LoVo (cell line): ENCODE measurements at places on chromosomes 6 and 20.

DNA sequence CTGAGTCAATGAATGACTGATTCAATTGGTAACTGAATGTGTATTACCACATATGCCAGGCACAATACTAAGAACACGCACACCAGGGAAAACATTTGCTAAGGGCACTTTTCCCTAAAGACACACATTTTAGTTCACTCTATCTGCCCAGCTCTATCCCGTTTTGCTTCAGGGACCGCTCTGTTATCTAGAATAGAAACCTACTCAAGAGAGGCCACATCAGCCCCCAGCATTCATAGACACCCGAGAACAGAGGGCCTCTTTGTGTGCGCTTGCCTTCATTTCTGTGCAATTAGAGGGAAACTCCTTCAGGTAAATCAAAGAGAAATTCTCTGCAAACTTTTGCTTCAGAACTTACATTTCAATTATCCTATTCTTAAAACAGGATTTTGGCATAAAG is 50.3 kb downstream of the DZANK1 start:
- DNase-seq: no peak

- DNase-seq: no peak
Observed at GRCh38 chr20:34185766-34186620, 55.2 kb upstream of the ASIP start.

DNA sequence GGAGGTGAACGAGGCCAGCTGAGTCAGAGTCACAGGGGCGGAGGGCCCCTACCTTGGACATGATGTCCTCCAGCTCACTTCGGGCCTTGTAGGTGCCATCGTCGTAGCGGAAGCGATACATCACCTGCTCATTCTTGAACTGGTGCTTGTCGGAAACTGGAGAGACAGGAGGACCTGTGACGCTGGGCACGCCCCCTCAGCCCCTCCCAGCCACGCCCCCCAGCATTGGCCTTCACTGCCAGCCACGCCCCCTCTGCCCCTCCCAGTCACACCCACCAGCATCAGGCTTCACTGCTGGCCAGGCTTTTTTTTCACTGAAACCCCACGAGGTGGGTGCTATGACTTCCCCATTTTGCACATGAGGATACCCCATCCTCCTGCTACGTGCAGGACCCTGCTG is 148.2 kb downstream of the PREX1 start:
- peak; percentile 35 for DNase-seq

DNA sequence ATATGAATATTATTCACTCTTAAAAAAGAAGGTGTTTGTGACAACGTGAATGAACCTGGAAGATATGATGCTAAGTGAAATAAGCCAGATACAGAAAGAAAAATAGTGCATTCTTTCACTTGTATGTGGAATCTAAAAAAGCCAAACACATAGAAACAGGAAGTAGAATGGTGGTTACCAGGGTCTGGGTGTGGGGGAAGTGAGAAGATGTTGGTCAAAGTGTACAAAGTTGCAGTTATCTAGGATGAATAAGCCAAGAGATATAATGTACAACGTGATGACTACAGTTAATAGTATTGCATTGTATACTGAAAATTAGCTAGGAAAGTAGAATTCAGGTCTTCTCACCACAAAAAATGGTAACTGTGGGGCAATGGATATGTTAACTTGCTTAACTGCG is 151.1 kb upstream of the HCRTR2 start:
- no peak for DNase-seq

DNA sequence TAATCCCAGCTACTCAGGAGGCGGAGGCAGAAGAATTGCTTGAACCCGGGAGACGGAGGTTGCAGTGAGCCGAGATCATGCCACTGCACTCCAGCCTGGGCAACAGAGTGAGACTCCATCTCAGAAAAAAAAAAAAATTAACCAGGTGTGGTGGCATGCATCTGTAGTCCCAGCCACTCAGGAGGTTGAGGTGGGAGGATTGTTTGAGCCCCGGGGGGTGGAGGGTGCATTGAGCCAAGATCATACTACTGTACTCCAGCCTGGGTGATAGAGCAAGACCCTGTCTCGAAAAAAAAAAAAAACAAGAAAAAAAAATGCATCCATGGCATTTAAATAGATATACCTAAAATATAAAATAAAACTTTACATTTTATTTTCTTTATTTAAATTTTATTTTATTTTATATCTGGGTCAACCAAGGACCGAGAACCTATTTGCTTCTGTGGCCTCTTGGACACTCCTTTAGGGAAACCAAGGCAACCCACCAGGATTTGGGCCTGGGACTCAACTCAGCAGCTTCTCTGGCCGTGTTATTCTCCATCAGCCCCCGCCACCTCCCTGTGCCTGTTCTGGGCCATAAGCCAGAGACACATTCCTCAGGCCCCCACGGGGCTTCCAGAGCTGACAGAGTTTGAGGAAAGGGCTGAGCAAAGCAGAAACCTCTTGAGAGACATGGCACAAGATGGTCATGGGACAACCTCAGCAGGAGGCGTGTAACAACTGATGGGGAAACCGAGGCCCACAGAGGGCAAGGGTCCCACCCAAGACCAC is 6.2 kb downstream of the SNTA1 start:
- no peak for DNase-seq

- DNase-seq: no peak
Observed at GRCh38 chr6:63705707-63706106, 70.1 kb downstream of the PHF3 start.

DNA sequence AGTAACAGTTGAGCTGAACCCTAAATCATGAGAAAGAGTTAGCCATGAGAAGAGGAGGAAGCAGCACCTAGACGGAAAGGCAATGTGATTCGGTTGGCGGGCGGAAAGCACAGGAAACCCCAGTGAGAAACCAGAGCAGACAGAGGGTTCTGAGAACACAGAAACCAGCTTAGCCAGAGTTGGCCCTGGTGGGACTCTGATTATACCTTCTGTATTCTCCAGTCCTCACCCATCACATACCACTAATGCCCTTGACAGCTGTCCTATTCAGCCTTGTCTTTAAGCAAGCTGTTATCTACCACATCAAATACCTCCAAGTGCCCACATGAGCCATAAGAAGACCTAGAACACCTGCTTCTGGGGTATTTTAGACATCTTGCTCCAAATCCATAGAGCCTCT is 58.9 kb upstream of the LRRC1 start:
- no peak for DNase-seq

DNA sequence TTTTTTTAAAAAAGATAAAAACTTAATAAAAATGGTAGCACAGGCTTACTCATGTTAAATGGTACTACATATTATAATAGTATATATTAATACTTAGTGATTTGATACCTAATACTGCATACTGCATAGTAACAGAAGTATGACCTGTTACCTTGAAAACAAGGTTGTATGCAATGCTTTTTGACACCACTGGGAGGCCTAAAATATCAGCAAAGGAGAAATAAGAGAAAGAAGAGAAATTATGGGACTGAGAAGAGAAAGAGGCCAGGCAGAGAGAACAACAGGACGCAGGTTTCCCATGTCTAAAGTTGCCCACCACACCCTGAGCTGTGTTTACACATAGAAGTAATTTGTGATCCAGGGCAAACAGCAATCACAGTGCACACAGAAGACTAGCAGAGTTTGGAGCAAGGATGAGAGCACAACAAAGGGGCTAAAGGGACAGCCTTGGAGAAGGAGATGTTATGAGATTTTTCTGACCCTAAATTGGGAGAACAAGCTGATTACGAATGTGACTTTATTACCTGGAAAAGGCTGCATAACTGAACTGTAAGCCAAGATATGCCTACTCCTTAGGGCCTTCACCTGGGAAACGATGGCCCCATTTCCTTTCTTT is 73.2 kb downstream of the ROS1 start:
- DNase-seq: peak; percentile 12

DNA sequence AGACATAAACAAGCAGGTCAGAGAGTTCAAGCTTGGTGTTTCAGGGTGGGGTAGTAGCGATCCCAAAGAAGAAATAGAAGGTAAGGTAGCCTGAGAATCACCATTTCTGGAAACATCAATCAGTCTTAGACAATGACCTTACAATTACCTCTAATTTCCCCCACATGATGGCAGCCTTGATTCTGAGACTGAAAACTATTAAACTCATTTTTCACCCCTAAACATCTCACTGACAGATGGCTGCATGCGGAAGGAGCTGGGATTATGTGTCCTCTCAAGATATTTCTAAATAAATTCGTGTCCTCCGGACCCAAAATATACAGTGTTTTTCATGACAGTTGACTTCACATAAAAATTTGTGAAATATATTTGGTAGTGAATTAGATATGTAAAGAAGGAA is 61.0 kb downstream of the KIF6 start:
- DNase-seq: no peak

- no peak for DNase-seq
Observed at GRCh38 chr6:168129292-168130167, 50.5 kb upstream of the FRMD1 start.

DNA sequence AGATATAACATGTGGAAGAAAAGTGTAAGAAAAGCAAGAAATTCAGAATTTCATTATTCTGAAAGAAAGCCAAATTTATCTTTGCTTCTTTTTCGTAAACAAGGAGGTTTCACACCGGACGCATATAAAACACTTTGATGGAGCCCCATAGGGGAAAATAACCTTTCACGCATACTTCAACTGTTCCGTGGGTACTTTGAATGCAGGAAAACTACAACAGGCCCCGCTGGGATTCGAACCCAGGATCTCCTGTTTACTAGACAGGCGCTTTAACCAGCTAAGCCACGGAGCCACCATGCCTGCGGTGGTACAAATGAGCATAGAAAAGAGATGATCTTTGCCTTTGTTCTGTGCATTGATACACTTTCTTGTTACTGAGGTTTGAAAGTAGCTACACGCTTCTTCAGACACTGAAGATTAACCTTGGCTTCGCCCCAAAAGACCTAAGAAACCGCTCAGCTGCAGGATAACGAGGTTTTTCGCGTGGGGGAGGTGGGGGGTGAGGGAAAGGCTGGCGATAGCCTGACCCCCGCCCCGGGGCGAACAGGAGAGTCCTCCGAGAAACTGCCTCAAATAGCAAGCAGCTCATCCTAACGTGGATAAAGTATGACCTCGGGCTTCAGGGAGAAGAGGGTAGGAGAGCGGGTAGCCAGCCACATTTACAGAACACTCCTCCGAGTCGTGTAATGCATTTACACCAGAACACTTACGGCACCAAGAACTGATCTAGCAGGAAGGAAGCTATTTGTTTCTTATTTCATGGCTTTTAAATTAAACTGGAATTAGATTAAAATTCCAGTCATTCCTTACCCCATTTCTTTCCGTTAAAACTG is 5.3 kb upstream of the HMGN4 start:
- peak; percentile 80 for DNase-seq

DNA sequence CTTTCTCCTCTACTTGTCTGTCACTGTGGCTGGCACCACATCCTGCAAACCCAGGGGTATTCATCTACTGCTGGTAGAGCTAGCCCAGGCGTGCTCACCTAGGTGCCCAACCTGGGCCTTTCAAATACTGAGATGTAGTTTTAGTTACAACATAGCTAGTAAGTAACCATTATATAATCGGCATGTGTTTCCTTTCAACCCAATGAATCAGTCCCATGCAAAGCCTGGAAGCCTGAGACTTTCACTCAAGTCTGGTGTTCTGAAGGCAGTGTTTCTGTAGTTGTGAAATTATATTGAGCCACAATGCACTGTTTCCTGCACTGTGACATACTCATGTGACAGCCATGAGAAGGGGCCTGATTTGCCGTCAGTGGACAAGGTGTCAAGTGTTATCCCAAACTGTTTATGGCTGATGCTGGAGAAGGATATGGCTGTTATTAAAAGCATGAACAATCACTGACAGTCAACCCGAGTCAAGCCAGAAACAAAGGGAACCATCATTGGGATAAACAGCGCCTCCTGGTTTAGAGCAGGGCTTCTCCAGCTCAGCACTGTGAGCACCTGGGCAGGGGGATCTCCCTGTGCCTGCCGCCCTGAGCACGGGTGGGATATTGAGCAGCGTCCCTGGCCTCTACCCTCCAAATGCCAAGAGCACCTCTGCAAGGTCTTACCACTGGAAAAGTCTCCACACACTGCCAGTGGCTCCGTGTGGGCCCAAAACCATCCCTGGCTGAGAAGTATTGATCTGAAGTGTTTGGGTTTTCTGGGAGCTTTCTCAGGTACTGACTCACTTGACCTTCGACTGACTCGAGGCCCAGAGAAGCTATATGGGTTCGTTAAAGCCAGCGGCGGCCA is 1.6 kb downstream of the PSMA7 start:
- no peak for DNase-seq

DNA sequence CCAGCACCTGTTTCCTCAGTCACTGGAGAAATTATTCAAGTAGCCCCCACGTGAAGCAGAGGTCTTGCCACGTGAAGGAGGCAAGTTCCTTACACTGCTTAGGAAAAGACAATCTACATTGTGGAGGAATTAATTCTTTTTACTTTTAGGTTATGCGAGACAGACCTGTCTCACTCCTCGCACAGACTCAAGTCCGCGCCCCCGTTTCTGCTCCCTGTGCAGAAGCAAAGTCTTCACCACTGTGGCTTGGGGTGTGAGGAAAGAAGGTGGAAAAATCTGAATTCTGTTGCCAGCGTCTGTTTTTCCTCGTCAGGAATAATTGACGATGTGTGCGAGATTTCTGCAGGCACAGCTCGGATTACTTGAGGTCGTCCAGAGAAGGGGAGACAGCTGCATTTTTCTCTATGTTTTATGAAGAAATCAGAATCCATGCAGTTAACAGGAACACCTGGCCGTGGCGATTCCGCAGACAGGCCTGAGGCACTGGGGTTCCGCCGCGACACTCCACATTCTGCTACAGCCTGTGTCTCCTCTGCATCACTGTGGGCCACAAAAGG is 185.1 kb downstream of the SMOC2 start:
- no peak for DNase-seq

DNA sequence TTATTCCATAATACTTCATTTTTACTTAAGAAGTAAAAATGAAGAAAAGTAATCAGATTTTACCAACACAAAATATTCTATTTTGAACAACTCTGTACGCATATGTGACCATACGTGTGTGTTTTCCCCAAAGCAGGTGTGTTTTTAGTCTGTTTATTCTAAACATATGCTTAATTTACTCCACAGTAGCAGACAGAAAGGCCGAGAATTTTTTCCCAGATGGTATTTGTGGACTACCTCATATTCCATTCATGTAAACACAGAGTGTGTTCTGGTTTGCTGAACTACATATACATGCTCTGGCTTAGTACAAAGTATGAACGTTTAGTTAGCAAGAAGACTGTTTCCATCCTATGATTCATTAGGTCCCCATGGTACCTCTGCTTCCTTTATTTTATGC is 233.3 kb upstream of the RUNX2 start:
- DNase-seq: no peak

DNA sequence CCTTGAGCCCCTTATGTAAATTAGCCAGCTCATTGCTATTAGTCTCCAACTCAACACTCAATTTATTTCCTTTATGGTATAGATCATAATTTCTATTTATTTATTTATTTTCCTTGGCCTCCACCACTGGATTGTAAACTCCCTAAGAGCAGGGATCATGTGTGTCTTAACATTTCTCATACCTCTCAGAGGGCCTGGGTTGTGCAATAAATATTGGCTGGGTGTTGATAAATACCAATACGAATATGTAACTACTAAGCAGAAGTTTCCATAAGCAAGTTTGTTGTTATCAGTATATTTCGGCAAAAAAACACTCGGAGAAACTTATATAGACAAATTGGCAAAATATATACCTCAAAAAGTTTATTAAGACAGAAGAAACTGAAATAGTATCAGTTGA is 257.4 kb downstream of the ADGRB3 start:
- DNase-seq: no peak
